Mesendoderm (in vitro differentiated cells): ENCODE measurements at places on chromosomes 13 and 19.

DNA sequence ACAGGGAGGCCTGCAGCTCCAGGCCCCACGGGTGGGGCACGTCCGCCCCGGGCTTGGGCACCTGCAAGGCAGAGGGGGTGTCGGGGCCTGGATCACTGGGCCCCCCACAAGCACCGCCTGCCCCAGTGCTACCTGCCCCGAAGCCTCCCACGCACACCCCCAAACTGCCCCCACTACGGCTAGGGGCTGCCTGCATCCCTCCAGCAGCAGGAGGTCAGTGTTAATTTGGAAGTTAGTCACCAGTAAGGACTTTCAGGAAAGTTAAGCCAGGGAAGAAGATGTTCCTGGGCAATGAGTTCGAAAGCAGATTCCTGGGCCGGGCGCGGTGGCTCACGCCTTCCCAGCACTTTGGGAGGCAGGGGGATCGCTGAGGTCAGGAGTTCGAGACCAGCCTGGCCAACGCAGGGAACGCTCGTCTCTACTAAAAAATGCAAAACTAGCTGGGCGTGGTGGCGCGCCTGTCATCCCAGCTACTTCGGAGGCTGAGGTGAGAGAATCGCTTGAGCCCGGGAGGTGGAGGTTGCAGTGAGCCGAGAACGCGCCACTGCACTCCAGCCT is 5.5 kb downstream of the PEAK3 start:
- DNase-seq: no peak

- DNase-seq: no peak
These were observed 34.3 kb upstream of the SHKBP1 start for GRCh38 chr19:40542202-40542859.

- DNase-seq: no peak
These were observed 131.0 kb downstream of the DLEU7 start for GRCh38 chr13:50712456-50712855.

DNA sequence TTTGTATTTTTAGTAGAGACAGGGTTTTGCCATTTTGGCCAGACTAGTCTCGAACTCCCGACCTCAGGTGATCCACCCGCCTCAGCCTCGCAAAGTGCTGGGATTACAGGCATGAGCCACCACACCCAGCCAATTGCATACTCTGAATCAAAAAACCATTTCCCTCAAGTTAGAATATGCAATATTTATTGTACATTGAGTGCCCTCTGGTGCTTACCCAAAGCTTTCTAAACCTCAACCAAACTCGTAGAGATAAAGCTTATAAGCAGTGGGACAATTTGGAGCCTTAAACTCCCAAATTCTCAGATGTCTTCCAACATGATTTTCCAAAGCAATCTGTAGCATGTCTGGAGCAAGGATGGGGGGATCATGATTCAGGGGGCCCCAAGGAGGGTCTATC is 22.4 kb downstream of the RFXAP start:
- DNase-seq: no peak

DNA sequence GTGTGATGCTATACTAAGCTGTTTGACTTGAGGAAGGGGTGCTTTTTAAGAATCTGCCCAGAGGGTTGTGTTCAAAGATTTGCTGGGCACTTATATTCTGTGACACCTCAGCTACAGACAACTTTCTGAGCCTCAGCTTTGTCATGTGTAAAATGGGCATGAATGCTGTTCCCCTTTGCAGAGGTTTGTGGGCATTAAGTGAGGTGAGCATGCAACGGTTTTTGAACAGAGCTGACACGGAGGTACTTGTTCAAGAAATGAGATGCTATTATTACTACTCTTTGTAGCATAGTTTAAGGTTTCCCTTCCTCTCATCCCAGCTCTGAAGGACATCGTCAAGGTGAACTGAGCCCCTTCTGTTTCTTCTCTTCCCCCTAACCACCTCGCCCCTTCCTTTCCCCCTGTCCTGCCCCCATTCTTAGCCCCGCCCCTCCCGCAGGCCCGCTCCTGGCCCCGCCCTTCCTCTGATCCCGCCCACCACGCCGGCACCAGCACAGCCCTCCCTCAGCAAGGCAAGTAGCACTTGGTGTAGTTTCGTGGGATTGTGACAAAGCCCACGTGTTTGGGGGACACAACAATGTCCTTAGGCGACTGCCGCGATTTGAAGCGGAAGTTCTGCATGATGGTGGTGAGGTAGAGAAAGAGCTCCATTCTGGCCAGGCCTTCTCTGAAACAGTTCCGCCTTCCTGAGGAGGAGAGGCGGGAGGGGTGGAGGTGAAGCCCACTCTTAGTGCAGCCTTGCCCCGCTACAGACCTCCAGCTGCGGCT is 26.1 kb upstream of the CYP2A7 start:
- DNase-seq: no peak

DNA sequence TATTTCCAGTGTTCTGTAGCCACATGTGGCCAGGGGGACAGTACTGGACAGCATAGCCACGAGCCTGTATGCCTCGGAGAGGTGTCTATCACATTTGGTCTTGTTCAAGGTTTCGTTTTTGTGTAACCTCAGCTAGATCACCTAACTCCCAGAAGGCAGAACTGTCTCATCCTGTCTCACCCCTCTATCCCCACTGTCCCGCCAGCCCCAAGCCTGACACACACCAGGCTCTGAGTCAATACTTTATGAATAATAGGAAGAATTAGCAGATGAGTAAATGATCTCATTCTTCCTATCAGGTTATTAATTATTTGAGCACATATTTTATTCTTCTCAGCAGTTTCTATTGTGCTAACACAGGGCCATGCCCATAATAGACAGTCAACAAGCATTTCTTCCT is 132.2 kb downstream of the NUFIP1 start:
- no peak for DNase-seq
